ENCODE measurements at places on chromosomes 5 and 9. TPM values are rescaled to one million over a fixed set of nuclear protein-coding genes. Genes with fewer than 3 reads are reported as not detected.

PCDHA1 gene
- total RNA-seq, result under 0.01 TPM

DNAI1 gene
- total RNA-seq, result not detected

SLCO6A1 gene
- not detected for total RNA-seq

HMCN2 gene
- 0.06 TPM for total RNA-seq

ZNG1C gene
- 32.5 TPM for total RNA-seq

SRP19 gene
- total RNA-seq, result 65.3 TPM

WNT8A gene
- total RNA-seq, result not detected

CDC20B gene
- total RNA-seq, result 0.06 TPM

KCNV2 gene
- not detected for total RNA-seq

FYB1 gene
- 0.26 TPM for total RNA-seq

TMC1 gene
- total RNA-seq, result 0.93 TPM

PCDH12 gene
- 1.7 TPM for total RNA-seq

TUT7 gene
- total RNA-seq, result 56.8 TPM

TUSC1 gene
- total RNA-seq, result 7.1 TPM

CARD6 gene
- 20.9 TPM for total RNA-seq

POLK gene
- 34.0 TPM for total RNA-seq

CDH10 gene
- total RNA-seq, result under 0.01 TPM

GKAP1 gene
- 0.26 TPM for total RNA-seq

GHR gene
- total RNA-seq, result 3.6 TPM

DOLK gene
- total RNA-seq, result 28.4 TPM

KIF20A gene
- total RNA-seq, result 69.1 TPM

GPR150 gene
- 0.13 TPM for total RNA-seq

PCDHGB7 gene
- 17.3 TPM for total RNA-seq

CMYA5 gene
- total RNA-seq, result 0.26 TPM

ADAMTS6 gene
- 23.5 TPM for total RNA-seq

TMEM215 gene
- total RNA-seq, result not detected

CCL19 gene
- not detected for total RNA-seq

TAF9 gene
- 87.4 TPM for total RNA-seq

EQTN gene
- total RNA-seq, result not detected

PTGER4 gene
- 20.6 TPM for total RNA-seq

ATG12 gene
- 34.9 TPM for total RNA-seq

SCGB3A2 gene
- not detected for total RNA-seq

IRGM gene
- total RNA-seq, result not detected

TAF11L5 gene
- not detected for total RNA-seq

TAF11L10 gene
- not detected for total RNA-seq

C9orf72 gene
- 3.6 TPM for total RNA-seq

NR2F1-AS1 gene
- 9.8 TPM for total RNA-seq

GABRA1 gene
- under 0.01 TPM for total RNA-seq

C5orf22 gene
- 12.0 TPM for total RNA-seq

SPAG8 gene
- 1.7 TPM for total RNA-seq

ARPC5L gene
- total RNA-seq, result 17.6 TPM

TICAM2 gene
- 3.3 TPM for total RNA-seq

PTPRD gene
- total RNA-seq, result 4.0 TPM

RAB3C gene
- total RNA-seq, result not detected

PCDHA9 gene
- 0.06 TPM for total RNA-seq

CDKN2A gene
- total RNA-seq, result 10.7 TPM

SPATA31A7 gene
- not detected for total RNA-seq

KIF4B gene
- not detected for total RNA-seq

FAM163B gene
- not detected for total RNA-seq

LCN15 gene
- total RNA-seq, result not detected

IL4 gene
- total RNA-seq, result not detected

Data from aortic smooth muscle cell (primary cell).